ENCODE measurements at places on chromosomes 2 and 18.

DNA sequence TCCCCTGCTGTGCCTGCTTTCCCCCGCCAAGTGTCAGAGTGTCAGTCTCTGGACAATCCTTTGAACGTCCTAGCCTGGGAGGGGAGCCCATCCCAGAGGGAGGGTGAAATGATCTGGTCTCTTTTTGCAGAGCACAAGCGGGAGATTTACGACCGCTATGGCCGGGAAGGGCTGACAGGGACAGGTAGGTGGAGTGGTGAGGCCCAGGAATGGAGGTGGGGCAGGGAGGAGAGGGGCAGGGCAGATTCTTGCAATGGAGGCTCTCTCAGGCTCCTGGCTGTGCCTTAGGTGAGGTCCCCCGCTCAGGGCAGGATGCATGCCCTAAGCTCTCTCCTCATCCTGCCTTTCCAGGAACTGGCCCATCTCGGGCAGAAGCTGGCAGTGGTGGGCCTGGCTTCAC lies 2.4 kb downstream of the DNAJB2 start:
- DNase-seq = no peak

DNA sequence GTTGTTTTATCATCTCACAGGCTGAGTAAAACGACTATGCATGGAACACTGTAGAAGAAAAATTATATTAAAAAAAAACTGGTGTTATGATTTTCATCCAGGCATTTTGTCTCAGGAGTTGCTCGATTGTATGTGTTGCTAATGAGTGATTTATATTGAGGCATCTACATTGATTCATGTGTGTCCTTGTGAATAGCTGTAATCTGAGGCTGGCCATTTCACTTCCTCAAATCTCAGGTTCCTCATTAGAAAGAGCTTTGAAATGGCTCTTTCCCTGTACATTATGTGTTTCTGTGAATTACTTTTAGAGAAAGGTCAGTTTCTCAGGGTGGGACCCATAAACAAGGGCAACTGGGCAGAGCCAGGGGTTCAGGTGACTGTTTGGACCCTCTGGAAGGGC lies 2.3 kb downstream of the IL18R1 start:
- DNase-seq = no peak

DNA sequence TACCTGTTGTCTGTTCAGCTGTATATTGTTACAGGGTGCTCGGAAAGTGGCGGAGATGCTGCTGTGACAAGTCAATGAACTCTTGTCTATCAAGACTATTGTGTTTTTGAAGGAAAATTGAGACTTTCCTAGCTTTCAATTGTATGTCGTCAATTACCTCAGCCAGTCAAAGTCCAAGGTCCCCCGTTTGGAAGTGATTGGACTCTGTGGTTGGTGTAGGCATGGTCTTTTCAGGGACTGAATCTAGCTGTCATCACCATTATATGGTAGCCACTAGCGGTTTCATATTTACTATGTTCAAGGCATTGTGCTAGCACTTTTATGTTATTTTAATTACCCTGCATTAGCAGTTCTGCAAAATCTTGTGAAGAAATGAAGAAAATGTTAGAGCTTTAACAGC lies 54.9 kb downstream of the XRCC5 start:
- DNase-seq = no peak

DNA sequence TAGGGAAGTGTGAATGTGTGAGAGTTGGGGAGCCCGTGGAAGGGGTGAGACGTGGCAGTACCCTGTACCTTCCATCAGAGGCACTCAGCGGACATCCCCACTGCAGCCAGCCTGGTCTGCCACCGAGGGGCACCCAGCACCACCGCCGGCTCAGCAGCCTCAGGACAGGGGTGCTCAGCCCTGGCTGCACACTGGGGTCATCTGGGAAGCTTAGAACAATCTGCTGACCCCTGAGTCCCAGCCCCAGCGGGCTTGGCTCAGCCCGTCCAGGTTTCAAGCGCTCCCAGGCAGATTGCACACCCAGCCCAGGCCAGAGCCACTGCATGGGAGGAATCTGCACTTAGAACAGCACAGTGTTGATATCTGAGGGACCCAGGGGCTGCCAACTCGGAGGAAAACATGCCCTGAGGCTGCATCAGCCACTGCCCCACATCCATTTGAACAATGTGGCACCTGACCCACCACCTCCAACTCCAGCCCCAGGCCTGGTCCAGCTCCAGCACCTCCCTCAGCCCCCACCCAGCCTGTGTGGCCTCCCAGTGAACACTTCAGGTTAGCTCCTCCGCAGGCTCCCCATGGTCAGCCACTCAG lies 147.1 kb upstream of the OTOS start:
- DNase-seq = no peak

DNA sequence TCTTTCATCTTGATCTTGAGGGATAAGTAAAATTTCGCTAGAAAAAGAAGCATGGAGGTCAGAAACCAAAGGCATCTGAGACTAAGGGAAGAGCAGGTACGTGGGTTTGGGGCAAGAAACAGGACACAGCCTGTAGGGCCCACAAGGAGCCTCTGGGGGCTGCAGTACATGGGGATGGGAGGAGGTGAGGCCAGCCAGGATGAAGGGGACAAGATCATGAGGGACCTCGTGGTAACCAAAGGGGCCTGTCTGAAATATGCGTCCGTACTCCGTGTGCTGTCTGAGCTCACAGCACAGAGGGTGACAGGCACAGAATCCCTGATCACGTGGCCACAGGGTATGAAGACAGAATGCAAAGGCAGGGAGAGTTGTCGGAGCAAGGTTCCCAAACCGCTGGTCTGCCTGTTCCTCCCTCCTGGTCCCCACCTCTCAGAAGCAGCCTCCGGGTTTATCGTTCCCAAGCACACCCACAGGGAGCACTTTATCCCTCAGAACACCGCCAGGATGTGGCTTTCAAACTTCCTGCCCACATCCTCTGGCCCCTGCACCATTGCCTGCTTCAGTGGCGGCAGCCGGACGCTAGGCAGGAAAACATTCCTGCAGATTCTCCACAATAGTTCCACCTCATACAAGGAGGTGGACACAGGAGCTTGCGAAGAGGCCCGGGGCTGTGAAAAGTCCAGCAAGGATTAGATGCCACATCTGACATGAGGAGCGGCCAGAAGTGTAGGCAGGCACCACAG lies 12.0 kb downstream of the TMEM163 start:
- DNase-seq = no peak

DNA sequence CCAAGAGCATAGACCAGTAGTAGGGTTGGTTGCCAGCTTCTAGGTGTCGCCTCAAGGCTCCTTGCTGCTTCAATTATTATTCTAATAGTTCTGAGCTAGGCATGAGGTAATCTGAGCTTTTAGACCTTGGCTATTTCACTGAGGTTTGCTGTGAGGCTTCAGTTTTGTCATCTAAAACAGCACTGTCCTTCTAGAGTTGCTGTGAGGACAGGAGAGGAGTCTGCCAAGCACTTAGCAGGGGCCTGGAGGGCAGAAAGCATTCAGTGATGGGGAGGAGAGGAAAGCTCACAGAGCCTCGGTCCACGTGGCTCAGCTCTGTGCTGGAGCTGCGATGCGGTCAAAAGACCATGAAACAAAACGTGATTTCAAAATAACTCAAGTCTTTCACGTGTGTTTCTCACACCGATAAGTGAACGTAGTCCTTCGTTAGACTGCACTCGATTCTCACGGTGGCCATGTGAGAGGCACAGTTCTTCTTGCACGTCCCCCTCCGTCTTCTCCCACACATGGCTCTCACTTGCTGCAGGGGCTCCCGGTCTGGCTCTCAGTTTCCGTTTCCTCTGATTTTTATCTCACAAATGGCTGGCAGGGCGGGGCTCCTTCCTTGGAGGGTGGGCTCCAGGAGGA lies 113.7 kb downstream of the B3GNT2 start:
- no peak for DNase-seq

DNA sequence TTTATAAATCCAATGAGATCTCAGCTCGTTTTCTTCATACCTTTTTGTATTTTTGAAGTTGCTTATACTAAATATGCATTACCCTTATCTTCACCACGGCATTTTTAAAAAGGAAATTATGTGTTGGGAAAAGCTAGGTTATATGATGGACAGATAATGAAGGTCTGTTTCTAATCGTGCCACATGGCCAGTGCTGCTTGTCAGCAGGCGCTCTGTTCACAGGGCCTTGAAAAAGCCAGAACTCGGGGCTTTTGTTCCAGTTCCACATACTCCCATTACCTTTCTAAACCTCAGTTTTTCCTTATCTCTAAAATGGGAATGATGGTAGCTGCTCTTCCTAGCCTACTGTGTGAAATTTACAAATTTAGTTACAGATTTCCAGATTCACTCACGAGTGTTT lies 42.0 kb downstream of the EPAS1 start:
- DNase-seq = no peak

DNA sequence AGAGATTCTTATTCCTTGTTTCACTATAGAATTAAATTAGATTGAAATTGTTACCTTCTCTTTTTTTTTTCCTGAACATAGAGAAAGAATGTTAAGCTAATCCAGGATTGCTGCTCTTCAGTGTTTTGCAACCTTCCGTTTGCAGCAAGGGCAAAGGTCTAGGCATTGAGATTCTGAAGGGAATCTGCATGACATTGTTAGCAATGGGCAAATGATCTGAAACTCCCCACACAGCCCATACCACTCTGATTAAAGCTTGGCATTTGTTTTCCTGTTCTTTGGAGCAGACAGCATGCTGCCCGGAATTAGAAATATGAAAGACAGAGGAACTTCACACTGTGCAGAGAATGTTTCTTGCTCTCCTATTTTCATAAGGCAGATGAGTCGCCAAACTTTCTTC lies 551.8 kb downstream of the SOCS6 start:
- DNase-seq = no peak

DNA sequence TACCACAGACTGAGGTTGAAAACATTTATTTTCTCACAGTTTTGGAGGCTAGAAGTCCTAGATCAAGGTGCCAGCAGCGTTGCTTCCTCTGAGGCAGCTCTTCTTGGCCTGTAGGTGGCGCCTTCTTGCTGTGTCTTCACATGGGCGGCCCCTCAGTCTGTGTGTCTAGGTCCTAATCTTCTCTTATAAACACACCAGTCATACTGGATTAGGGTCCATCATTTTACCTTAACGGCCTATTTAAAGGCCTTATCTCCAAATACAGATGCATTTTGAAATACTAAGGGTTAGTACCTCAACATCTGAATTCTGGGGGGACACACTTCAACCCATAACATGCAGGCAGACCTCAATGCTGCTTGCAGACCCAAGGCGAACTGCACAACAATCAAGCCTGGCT lies 4.4 kb upstream of the RMC1 start:
- no peak for DNase-seq

DNA sequence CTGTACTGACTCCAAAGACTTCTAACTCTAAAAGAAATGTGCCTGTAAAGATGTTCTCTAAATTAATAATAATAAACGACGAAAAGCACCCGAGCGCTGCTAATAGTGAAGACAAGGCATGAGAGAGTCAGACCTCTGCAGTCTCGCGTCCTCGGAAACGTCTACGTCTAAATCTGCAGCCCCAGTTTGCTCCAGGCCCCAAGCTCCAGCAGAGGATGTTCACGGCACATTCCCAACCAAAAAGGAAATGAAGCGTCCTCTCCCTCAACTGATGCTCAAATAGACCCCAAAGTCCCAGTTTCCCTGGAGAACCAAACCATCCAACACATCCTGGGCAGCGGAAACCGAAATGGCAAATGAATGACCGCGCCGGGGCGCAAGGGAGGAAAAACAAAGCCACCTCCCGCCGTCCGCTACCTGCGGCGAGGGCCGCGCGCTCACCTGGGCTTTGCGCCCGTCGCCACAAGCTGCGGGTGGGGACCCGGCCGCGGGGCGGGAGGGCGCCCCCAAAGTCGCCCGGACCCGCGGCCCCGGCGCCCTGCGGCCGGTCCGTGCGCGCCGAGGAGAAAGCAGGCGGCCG lies 47.1 kb upstream of the CCDC150 start:
- no peak for DNase-seq

GRCh38 chr2:24659862-24660261 lies 133.3 kb downstream of the PTRHD1 start:
- DNase-seq = no peak

DNA sequence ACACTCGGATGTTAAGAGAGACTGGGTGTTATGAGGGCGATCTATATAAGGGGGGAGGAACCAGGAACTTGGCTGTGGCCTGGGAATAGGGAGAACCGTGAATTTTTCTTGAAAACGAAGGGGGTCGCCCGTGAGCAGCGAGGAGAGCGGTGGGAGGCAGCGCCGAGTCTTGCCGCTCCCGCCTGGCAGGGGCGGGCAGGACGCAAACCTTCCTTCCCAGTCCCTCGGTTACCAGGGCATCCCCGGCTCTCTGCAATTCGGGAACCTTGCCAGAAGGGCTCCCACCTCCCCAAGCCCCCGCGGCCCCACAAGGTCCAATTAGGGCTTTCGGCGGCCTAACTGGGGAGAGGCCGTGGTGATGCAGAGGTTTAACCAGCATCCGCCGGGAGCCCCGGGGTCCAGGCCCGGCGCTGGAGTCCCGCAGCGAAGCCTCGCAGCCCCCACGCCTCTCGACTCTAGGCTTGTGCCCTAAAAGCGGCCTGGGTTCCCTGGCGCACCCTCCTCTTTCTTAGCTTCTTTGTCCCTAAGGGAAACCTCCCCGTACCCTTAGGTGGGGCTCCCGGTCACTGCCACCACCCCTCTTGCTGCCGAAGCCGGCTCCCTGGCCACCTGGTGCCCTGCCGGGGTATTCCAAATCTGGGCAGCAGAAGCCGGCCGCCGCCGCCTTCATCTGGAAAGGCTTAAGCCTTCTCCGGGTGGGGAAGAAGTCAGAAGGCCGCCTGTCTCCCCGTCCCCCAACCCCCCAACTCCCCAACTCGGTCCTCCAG lies 680 bp upstream of the FHOD3 start:
- peak; percentile 37 for DNase-seq
